ENCODE measurements at places on chromosomes 5 and 9. TPM values are rescaled to one million over a fixed set of nuclear protein-coding genes. Genes with fewer than 3 reads are reported as not detected.

- DNase-seq: no peak
Measured at GRCh38 chr5:38451074-38451725, 105.2 kb downstream of the LIFR start.

GRCh38 chr9:120905315-120906164, 21.1 kb downstream of the TRAF1 start:
- no peak for DNase-seq

GRCh38 chr9:112531666-112532282, 45.1 kb downstream of the KIAA1958 start:
- no peak for DNase-seq

Gene SOHLH1
- total RNA-seq: not detected

Gene SLC46A2
- not detected for total RNA-seq

All from GM12878 (cell line).